Stimulated activated CD4-positive, alpha-beta T cell treated with anti-CD3 and anti-CD28 coated beads, Interleukin-1b, Interleukin-23, amount 100 ng/mL, for 1 hour (primary cell): ENCODE measurements at places on chromosomes 1 and 21.

GRCh38 chr1:244118109-244118761 is 67.2 kb downstream of the ZBTB18 start:
- no peak for DNase-seq

DNA sequence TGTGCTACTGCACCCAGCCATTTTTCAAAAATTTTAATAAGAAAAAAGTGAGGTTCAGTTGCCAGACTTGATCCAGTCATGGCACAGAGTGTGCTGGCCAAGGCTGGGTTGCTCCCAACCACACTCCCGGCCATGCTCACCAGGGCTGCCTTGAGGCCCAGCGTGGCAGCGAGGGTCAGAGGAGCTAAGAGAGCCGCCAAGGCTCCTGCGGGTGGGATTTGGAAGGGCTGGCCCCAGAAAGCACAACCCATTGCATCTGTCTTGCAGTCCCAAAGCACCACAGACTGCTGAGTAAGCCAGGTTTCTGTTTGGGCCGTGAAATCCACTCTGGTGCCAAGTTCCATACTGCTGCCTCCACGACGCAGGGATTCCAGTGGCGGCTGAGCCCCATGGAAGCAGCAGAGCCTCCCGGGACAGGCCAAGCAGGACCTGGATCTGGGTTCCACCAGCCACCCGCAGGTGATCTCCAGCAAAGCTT is 22.6 kb downstream of the ZBTB17 start:
- no peak for DNase-seq

GRCh38 chr1:178277793-178278530 is 184.1 kb downstream of the RASAL2 start:
- DNase-seq: no peak

- DNase-seq: no peak
Observed at GRCh38 chr1:40834968-40835545, 27.1 kb downstream of the CITED4 start.

GRCh38 chr1:30919025-30919881 is 10.7 kb upstream of the SDC3 start:
- DNase-seq: no peak

DNA sequence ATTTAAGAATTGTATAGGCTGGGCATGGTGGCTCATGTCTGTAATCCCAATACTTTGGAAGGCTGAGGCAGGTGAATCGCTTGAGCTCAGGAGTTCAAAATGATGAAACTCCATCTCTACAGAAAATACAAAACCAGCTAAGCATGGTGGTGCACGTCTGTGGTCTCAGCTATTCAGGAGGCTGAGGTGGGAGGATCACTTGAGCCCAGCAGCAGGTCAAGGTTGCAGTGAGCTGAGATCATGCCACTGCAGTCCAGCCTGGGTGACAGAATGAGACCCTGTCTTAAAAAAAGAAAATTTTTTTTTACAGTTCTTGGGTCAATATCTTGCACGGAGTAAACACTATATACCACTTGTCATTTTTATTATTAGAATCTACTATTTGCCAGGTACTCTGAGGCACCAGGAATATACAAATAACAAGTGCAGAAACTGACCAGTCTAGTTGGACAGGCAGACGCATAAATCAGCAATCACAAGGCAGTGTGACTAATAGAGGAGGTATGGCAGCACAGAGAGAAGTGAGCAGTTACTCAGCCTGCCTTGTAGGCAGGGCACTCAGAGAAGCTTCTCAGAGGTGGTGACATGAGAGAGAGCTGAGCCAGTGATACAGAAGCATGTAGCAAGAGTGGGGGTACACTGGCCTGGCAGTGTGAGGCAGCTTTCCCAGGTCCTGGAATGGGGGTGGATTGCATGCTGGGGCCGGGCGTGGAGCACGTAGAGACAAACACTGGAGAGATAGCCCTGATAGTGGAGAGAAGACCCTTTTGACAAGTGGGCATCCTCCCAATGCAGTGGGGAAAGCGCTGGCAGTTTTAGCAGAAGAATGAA is 8.0 kb downstream of the PHLDA3 start:
- no peak for DNase-seq

GRCh38 chr21:24590261-24590660 is 1017.0 kb downstream of the MRPL39 start:
- no peak for DNase-seq
